ENCODE measurements at places on chromosomes 1 and 21.

DNA sequence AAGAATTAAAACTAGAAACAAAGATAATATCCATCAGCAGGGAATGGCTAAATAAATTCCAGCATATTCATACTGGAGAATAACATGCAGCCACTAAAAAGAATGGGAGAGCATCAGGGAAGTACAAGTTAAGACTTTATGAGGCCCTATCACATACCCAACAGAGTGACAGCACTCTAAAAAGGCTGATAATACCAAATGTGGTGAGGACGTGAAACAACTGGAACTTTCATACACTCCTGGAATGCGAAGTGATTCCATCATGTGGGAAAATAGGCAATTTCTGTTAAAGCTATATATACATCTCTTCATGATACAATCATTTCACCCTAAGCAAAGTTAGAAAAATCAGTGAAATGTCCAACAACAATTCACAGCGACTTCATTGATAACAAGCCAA is 42.6 kb downstream of the COL6A1 start:
- no peak for DNase-seq

DNA sequence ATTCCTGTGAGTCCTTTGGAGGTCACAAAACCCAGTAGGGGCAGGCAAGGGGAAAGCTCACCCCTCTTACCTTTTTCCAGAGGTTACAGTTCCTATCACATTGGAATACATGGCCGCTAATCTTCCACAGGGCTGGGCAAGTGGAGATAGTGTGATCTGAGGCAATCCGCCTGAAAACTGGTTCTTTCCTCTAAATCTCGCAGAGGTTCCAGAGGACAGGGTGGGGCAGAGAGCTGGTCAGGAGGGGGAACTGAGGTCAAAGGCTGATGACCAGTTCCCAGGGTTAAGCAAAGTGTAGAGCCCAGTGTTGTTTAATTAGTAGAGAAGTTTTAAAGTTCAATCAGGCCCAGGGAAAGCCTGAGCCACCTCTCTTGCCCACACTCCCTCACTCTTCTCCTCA is at the start of gene SERPINC1:
Gene SERPINC1, minus strand, starts transcription at position 179 of the 400 bp plus-strand sequence. Its CDS starts 68 bp downstream, at position 111.
- no peak for DNase-seq

GRCh38 chr1:105934806-105935205 is 1121.7 kb upstream of the PRMT6 start:
- DNase-seq, result no peak

GRCh38 chr1:66333466-66334199 is 200.3 kb upstream of the SGIP1 start:
- DNase-seq, result no peak

- DNase-seq, result no peak
Measured at GRCh38 chr1:241644259-241644658, 4.1 kb upstream of the CHML start.

- DNase-seq, result no peak
Measured at GRCh38 chr1:8397511-8397910, 79.6 kb downstream of the SLC45A1 start.

DNA sequence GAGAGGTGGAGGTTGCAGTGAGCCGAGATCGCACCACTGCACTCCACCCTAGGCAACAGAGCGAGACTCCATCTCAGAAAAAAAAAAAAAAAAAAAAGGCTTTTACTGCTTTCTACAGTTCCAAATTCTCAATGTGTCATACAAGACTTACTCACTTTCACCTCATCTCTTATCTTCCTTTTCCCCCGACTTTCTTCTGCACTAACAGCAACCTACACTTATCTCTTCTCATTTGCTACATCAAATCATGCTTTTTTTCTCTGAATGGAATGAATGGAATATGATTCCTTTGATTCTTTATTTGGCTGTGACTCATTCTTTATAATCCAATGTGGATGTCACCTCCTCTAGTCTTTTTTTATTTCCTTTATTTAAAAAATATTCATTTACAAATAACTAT is 168.4 kb upstream of the DMRTA2 start:
- no peak for DNase-seq

DNA sequence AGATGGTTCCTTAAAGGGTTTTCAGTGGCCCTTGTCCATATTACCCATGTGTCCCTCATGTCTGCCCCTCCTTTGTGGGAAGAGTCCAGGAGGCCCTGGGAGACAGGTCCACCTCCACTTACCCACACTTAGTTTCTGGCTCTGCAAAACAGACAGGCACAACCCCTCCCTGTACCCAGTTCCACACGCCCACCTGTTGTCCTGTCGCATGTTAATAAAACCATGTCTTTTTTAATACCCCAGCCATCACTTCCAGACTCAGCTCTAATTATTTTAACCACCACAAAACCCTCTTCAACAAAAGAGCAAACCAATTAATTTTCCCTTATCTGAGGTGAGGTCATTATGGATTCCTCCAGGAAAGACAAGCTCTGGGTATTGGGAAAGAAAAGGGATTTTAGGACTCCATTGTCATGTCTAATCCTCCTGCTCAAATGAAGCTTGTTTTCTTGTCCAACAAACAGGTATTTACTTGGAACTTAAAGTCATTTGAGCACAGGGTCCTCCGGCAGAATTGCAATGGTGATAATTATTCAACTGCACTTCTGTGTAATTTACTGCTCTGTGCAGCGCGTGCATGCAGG is 68.9 kb downstream of the CCDC185 start:
- DNase-seq, result no peak

DNA sequence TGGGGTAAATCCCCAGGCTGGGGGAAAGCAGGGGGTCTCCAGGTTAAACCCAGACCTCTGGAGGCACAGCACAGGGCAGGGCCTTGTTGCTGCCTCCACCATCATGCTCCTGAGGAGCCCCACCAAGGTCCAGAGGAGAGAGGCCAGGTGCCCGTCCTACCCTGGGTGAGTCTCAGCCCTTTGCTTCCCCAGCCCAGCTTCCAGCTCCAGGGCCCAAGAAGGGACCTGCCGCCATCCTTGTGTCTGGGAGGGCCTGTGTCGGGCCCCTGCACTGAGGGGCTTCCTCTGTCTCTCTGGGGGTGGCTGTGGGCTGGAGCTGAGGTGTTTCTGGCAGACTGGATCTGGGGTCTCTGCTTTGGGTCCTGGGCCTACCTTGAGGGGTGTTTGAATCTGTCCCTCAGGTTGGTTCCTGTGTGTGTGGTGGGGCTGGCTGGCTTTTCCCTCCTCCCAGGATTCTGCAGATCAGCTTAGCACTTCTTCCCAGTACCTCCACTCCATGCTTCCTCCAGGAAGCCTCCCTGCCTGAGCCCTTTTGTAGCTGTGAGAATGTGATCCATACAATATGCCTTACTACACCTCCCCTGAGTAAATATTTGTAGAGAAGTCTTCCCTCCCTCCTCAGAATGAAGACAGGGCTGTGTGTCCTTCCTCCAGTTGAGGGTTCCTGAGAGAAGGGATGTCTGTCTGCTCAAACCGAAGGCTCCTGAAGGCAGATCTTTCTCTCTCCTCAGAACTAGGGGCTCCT is 6.2 kb downstream of the GPR3 start:
- DNase-seq, result no peak

- peak; percentile 69 for DNase-seq
Measured at GRCh38 chr1:56584910-56585528, 5.7 kb upstream of the PLPP3 start.

- DNase-seq, result no peak
Measured at GRCh38 chr21:44650973-44651675, 3.3 kb downstream of the KRTAP12-4 start.

DNA sequence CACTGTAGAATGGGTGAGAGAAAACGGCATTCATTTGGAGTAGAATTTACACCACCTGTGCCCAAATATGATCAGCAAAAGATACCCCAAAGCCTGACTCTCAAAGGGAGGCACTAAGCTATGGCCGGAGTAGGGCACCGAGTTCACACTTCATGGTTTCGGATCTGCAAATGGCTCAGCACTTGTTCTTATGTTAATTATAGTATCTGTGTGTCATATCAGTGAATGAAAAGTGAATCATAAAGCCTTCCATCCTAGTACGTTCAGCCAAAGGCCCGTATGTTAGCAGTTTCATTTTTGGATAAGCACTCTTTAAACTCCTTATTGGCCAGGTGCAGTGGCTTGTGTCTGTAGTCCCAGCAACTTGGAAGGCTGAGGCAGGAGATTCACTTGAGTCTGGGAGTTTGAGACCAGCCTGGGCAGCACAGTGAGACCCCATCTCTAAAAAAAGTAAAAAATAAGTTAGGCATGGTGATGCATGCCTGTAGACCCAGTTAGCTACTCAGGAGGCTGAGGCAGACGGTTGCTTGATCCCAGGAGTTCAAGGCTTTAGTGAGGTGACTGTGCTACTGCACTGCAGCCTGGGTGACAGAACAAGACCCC is 4.9 kb upstream of the CORT start:
- no peak for DNase-seq

GRCh38 chr1:52532247-52532646 is 20.6 kb downstream of the TUT4 start:
- DNase-seq, result no peak

DNA sequence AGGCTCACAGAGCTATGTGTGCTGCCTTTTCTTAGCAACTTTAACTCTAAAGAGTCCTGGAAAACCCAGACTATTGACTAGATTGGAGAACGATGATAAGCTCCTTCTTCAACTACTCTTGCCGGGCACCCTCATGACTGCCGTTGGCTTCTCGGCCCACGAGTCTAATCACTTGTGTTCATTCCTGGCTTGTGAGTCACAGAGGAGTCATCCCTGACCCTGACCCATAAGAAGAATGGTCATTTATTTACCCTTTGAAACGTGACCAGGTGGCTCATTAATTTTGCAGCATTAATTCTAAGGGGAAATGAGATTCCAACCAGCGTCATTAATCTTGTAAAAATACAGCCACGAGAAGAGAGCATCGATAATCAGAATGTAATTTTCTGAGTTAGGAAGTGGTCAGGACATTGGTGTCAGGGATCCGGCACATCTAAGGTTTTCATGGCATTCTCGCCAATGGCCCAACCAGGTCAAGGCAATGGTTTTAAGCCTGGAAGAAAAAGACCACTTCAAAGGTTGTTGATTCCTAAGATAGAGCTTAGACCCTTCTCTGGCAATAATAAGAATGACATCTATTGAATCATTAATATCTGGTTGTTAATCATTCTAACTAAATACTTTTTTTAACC is 183.6 kb upstream of the RUNX1 start:
- no peak for DNase-seq

GRCh38 chr21:22244516-22244915 is 1246.3 kb downstream of the NCAM2 start:
- no peak for DNase-seq
